ENCODE measurements at places on chromosomes 2 and 18.

DNA sequence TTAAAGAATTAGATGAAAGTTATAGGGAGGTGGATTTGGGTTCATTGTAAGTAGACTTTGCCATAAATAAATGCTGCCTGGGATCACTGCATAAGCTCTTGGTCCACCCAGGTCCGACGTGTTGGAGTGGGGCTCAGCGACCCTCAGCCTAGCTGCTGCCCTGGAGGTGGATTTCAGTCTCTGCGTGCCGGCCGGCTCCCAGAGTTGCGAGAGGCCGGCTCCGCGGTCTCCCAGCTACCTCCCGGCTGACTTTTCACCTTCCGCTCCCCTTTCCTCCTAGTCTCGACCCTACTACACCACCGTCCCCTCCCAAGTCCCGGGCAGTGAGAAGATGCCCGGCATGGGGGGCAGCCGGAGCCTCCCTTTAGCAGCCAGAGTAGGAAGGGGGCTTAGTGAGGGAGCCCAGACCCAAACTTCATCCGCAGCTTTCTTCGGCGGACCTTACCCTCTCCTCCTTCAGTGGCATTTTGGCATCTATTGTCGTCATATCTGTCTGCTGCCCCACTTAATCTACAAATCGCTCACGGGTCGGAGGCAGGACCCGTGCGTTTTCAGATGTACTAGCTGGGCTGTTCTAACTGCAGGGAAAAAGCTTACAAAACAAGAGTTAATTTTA lies 8.1 kb downstream of the EMX1 start:
- no peak for ATAC-seq

DNA sequence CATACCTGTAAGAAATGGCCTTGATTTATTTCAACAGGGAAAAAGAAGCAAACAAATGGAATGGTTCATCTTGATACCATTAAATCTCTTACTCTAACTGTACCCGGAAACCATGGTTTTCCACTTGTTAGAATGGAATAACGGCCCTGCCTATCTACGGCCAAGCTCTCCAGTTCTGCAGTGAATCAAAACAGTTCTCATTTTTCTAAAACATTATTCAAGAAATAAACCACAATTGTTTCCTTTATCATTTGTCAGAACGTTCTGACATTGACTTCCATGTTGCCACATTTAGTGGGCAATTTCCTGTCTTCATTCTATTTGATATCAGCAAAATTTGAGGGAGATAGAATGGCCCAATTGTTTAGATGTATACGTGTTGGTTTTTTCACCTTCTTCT lies 118.8 kb upstream of the CDH19 start:
- ATAC-seq: no peak

DNA sequence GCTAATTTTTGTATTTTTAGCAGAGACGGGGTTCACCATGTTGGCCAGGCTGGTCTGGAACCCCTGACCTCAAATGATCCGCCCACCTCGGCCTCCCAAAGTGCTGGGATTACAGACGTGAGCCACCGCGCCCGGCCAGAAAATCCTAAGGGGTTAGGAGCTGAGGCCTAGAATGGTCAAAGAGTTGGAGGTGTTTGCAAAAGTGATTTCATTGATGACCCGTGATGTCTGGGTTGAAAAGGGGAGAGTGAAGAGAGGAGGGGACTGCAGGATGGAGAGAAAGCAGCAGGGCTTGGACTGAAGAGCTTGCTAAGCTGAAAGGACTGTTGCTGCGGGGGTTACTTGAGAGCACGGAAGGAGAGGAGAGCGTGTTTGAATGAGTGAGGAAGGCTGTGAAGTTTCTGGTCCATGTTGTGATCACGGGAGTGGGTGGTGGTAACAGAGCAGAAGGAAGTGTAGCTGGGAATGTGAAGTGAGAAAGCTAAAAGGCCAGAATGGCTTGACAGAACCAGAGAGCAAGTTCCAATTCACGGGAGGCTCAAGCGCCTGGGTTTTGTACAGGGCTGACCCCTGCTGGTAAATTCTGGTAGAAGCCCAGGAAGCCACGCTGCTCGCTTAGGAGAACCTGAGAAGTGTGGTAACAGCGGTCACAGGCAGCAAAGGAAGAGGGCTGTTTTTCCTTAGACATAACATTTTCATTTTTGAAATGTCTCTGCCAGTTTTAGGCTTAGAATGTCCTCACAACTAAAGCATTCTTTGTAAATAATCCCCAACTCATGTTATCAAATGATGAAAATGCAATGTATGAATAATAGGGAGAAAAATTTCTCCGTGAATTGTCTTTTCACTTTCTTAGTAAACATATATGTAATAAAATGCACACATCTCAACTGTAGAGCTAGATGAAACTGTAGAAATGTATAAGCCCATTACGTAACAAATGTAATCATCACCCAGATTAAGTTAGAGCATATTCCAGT lies 40.5 kb upstream of the ACTR2 start:
- ATAC-seq: peak; percentile 86

DNA sequence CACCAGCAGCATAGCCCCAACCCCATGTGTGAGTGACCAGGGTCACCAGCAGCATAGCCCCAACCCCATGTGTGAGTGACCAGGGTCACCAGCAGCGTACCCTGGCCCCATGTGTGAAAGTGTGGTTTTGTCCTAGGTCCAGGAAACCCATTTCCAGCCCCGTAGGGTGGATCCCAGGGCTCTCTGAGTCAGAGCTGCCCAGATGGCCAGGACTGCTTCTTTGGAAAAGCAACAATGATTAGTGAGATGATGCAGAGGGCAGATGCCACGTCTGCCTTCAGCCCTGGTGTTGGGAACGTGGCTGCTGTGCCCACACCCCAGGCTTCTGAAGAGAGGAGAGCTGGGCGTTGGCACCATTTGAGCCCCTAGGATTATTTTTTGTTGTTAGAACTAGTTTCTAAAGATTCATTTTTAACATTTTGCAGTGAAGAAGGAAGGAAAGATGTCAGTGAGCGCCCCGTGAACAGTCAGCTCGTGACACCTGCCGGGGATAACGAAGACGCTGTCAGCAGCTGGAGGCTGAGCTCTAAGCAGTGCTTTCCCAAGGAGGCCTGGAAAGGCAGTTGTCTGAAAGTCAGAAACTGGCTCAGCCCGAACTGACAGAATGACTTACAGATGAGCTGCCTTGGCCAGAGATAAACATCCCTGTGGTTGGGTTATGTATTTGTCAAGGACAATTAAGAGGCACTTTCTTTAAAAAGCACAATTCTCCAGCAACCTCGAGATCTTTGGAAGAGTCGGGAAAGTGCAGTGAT lies 32.1 kb upstream of the KCNG2 start:
- no peak for ATAC-seq

All from activated T-helper 17 cell treated with anti-CD3 and anti-CD28 coated beads, Interleukin-2, amount 50 U/mL, for 72 hours (primary cell).